Activated CD4-positive, alpha-beta memory T cell treated with anti-CD3 and anti-CD28 coated beads for 36 hours (primary cell): ENCODE measurements at places on chromosomes 16 and 17. TPM values are rescaled to one million over a fixed set of nuclear protein-coding genes. Genes with fewer than 3 reads are reported as not detected.

DNA sequence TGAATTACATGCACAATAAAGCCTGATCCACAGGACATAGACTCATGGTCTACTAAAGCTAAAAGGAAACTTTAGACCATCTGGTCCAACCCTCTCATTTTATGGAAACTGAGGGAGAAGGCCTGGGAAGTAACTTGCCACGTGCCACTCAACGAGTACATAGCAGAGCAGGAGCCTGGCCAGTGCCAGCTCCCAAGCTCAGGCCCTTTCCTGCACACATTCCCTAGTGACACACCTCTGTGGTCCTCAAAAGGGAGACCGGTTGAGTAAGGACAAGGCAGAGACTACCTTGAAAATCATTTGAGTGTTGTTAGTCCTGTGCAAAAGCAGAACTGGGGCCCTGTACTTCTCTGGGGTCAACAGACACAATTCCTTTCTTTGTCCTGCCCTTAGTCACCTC is 2.8 kb downstream of the CCL4L2 start:
- no peak for DNase-seq
- no peaks in the 10 kb centered on the region for H3K36me3 ChIP-seq
- H3K27me3 ChIP-seq, result peaks cover 19% of the 10 kb centered on the region
- H3K4me3 ChIP-seq, result no peak overlapping the region

DNA sequence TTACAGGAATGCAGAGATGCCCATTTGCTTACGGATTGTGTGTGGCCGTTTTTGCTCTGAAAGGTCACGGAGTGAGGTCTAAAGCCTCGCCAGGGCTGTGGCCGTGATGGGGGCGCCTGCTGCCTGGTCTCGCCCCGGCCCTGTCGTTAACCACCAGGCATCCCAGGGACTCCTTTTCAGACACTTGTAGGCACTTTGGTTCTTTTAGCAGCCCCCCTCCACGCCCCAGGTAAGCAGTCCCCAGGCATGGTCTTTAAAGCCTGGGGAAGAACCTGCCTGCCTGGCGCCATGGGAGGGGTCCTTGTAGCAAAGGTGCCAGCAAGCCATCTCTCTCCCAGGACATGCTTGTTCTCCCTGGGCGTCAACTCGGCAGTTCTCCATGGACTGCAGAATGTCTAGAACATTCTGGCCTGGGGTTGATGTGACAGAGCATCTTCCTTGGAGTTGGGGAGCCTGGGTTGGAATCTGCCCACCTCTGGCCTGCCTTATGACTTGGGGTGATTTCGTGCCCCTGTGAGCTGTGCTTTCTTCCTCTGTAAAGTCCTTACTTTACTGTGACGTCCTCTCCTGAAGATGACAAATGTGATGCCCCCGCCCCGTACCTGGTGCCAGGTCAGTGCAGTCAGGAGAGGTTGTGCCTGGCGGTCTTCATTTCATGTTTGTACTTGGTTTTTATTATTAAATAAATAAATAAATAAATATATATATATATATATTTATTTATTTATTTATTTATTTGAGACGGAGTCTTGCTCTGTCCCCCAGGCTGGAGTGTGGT is 5.4 kb downstream of the KCTD5 start:
- H3K27me3 ChIP-seq, result no peaks in the 10 kb centered on the region
- DNase-seq, result no peak
- peaks cover 26% of the 10 kb centered on the region for H3K4me1 ChIP-seq

- peak overlapping the region; percentile 92 for H3K27ac ChIP-seq
- no peaks in the 10 kb centered on the region for H3K27me3 ChIP-seq
- no peak for DNase-seq
- peaks cover 32% of the 10 kb centered on the region for H3K4me1 ChIP-seq
- H3K4me3 ChIP-seq, result peak overlapping the region; percentile 93
- peaks cover 26% of the 10 kb centered on the region for H3K36me3 ChIP-seq
Observed at GRCh38 chr16:69384974-69385373, 833 bp downstream of the TERF2 start.

DNA sequence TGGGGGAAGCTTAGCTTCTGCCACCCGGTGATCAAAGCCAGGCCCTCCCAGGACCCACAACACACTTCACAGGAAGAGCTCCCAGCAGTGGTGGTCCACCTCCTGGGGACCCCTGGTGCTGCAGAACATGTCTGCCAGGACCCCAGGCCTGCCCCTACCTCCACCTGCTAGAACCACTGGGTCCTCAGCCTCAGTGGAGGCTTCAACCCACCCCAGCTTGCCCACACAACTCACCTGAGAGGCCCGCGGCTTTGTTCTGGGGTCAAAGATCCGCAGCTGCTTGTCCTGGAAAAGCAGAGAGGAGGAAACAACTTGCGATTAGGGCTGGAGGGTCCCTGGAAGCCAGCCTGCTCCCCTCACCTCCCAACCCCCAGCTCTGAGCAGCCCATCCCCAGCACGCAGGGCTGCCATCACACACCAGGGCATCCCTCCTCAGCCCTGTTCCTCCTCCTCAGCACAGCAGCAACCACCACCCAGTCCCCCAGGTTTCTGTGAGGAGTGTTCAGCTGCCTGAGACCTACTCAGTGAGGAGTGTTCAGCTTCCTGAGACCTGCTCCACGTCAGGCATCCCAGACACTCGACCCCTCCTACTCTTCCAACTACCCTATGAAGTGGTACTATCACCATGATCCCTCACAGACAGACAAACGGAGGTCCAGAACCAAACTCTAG is 21.2 kb downstream of the CORO7 start:
- H3K36me3 ChIP-seq, result peaks cover 10% of the 10 kb centered on the region
- H3K4me1 ChIP-seq, result no peaks in the 10 kb centered on the region
- DNase-seq, result no peak
- no peak overlapping the region for H3K27ac ChIP-seq

- no peaks in the 10 kb centered on the region for H3K27me3 ChIP-seq
- no peak overlapping the region for H3K4me3 ChIP-seq
- H3K27ac ChIP-seq, result no peak overlapping the region
- no peak for DNase-seq
- H3K36me3 ChIP-seq, result peaks cover under 1% of the 10 kb centered on the region
Observed at GRCh38 chr17:21166595-21167210, 39.9 kb downstream of the DHRS7B start.

- no peak overlapping the region for H3K4me3 ChIP-seq
- DNase-seq, result no peak
- no peaks in the 10 kb centered on the region for H3K36me3 ChIP-seq
- H3K27me3 ChIP-seq, result no peaks in the 10 kb centered on the region
- H3K27ac ChIP-seq, result no peak overlapping the region
Observed at GRCh38 chr16:13070268-13070667, 168.9 kb downstream of the SHISA9 start.

GRCh38 chr16:67116388-67117311 is 6.9 kb downstream of the PHAF1 start:
- H3K4me1 ChIP-seq, result peaks cover 23% of the 10 kb centered on the region
- DNase-seq, result no peak
- H3K36me3 ChIP-seq, result peaks cover 8% of the 10 kb centered on the region
- no peak overlapping the region for H3K4me3 ChIP-seq
- H3K27me3 ChIP-seq, result no peaks in the 10 kb centered on the region

- peaks cover 14% of the 10 kb centered on the region for H3K4me1 ChIP-seq
- H3K27me3 ChIP-seq, result peaks cover 53% of the 10 kb centered on the region
- H3K27ac ChIP-seq, result no peak overlapping the region
- no peaks in the 10 kb centered on the region for H3K36me3 ChIP-seq
- peak overlapping the region; percentile 59 for H3K4me3 ChIP-seq
Observed at GRCh38 chr17:81400154-81400977, 5.1 kb downstream of the BAHCC1 start.

- H3K36me3 ChIP-seq, result no peaks in the 10 kb centered on the region
- H3K27me3 ChIP-seq, result peaks cover 17% of the 10 kb centered on the region
- H3K4me3 ChIP-seq, result no peak overlapping the region
- no peak for DNase-seq
- no peaks in the 10 kb centered on the region for H3K4me1 ChIP-seq
- no peak overlapping the region for H3K27ac ChIP-seq
Observed at GRCh38 chr17:50834429-50835300, 721 bp upstream of the WFIKKN2 start.

GRCh38 chr17:57810721-57811637 is 38.9 kb downstream of the MRPS23 start:
- no peaks in the 10 kb centered on the region for H3K36me3 ChIP-seq
- no peak overlapping the region for H3K4me3 ChIP-seq
- H3K4me1 ChIP-seq, result no peaks in the 10 kb centered on the region
- H3K27ac ChIP-seq, result no peak overlapping the region
- DNase-seq, result no peak
- H3K27me3 ChIP-seq, result peaks cover 42% of the 10 kb centered on the region

GRCh38 chr16:29663016-29663806 is at the start of gene SPN:
TSS of gene SPN (plus strand) at chr16:29663247. CDS start at chr16:29663729, 482 bp downstream.
- H3K4me1 ChIP-seq, result peaks cover 56% of the 10 kb centered on the region
- H3K36me3 ChIP-seq, result peaks cover 37% of the 10 kb centered on the region
- no peaks in the 10 kb centered on the region for H3K27me3 ChIP-seq
- H3K4me3 ChIP-seq, result peak within 1 kb of the TSS; percentile 97

GRCh38 chr16:53092284-53092683 is 37.5 kb downstream of the CHD9 start:
- no peaks in the 10 kb centered on the region for H3K27me3 ChIP-seq
- H3K27ac ChIP-seq, result no peak overlapping the region
- H3K4me1 ChIP-seq, result peaks cover 20% of the 10 kb centered on the region
- DNase-seq, result no peak

Gene ANKS4B
- total RNA-seq, result not detected

Gene GCGR
- total RNA-seq, result not detected

Gene GAS2L2
- total RNA-seq, result not detected

Gene KRTAP3-1
- total RNA-seq, result not detected

Gene ORC6
- total RNA-seq, result 48.6 TPM

Gene ATP6V0A1
- total RNA-seq, result 12.0 TPM

Gene PRM3
- not detected for total RNA-seq

Gene GFER
- total RNA-seq, result 37.5 TPM
